ENCODE measurements at places on chromosomes 16 and 17.

DNA sequence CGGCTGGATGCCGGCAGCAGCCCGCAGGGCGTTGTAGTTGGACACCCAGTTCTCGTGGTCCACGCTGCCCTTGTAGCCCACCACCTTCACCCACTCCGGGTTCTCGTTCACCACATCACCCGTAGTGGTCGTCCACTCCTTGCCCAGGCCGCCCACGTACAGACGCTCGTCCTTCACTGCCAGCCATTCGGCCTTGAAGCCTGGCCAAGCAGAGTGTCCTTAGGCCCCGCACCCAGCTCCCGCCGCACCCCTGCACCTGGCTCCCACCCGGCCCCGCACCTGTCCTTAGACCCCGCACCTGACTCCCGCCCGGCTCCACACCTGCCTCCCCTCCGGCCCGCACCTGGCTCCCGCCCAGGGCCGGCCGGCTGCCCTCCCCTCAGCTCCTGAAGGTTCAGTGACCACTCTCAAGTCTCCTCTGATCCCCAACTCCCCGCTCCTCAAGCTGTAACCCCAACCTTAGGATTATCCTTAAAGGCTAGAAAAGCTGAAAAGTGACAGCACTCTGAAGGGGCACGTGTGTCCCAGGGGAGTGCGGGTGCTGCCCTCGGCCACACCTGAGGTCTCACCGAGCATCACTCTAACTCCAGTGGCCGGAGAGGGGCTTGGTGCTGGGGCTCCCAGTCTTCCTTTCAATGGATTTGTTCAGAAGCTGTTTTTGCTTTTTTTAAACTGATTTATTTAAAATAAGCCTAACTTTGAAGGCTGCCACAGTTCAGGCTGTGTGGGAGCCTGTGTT, 14.4 kb downstream of the CANT1 start:
- no peak for DNase-seq

DNA sequence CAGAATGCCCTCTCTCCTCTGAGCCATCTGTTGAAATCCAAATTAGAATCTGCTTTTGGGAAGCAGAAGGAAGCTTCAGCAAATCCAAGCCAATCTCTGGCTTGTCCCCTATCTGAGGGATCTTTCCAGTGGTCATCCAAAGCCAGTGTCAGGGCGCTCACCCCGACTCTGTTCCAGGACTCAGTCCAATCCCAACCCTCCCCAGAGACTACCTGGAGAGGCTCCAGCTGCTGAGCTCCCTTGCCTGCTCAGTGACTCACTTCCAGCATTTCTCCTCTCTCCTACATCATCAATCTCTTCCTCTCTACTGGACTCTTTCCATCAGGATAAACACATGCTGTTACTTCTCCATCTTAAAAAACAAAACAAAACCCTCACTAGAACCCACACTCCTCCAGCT, 2.4 kb downstream of the MATCAP1 start:
- peak; percentile 91 for DNase-seq

GRCh38 chr16:51409001-51409675, 258.1 kb upstream of the SALL1 start:
- no peak for DNase-seq

DNA sequence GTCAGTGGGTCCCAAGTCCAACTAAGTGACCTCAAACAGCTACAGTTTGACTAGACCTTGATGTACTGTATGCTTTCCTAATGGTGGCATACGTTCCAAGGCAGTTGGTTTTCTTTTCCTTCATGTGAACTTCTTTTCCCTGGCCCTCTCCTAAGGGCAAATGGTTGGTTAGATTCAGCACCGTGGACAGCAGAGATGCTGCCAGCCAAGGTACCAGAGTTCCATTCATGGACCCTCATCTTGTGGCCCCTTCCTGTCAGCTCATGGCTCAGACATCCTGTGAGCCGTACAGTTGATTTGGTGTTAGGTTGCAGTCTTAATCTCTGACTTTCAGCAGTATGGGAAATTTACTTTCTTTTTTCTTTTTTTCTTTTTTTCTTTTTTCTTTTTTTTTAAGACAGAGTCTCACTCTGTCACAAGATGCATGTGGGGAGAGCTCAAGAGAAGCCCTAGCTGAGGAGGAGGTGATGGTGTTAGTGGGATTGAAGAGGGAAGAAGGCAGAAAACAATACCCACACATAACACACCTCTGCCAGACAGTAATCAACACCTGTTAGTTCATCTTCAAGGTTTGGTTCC, 122.4 kb downstream of the USP31 start:
- DNase-seq = peak; percentile 4

- DNase-seq = no peak
These were observed 46.5 kb downstream of the CNOT1 start for GRCh38 chr16:58582971-58583765.

DNA sequence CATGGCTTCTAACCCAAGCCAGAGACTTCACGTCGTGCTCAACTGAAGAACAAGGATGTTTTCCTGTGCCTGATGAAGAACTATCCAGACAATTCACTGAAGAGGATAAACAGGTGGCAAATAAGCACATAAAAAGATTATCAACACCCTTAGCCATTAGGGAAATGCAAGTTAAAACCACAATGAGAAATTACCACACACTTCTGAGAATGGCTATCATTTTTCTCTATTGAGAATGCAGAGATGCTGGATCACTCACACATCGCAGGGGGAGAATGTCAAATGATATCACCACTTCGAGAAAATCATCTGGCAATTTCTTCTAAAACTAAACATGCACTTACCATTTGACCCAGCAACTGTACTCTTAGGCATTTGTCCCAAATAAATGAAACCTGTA, 162.8 kb downstream of the IRX3 start:
- no peak for DNase-seq

GRCh38 chr16:78642621-78643285, 543.3 kb downstream of the WWOX start:
- DNase-seq = no peak

GRCh38 chr17:32759476-32759875, 117.4 kb downstream of the MYO1D start:
- DNase-seq = no peak

- DNase-seq = no peak
These were observed 1287.9 kb downstream of the CDH8 start for GRCh38 chr16:60748366-60748765.

DNA sequence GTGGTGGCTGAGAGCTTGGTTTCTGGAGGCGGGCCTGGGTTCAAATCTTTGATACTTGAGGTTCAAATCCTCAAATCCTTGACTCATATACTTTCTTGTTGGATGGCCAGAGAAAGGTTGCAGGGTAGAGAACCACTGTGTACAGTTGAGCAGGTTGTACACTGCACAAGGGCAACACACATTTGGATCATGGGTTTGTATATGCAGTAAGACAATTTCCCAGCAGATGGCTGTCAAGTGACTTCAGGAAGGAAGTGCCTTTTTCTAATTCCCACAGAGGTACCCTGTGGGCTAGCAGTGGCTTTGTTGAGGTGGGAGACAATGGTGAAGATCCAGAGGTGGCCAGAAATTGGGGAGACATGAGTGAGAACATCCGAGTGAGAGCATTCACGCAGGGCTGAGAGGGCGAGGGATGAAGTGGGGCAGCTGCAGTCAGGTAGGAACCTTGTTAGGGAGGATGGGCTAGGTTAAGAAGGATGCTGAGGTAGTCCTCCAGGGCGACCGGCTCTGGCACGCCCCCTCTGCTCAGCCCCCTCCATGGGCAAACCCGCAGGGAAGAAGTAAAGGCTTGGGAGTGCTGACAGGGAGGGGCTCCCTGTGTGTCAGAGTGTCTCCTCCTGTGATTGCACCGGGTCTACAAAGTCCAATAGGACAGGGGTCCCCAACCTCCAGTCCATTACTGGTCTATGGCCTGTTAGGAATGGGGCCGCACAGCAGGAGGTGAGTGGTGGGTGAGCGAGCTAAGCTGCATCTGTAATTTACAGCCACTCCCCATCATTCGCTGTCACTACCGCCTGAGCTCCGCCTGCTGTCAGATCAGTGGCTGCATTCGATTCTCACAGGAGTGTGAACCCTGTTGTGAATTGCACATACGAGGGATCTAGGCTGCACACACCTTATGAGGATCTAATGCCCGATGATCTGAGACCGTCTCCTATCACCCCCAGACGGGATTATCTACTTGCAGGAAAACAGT, 2.7 kb downstream of the C16orf89 start:
- DNase-seq = no peak

GRCh38 chr17:10156599-10156947, 41.8 kb downstream of the GAS7 start:
- no peak for DNase-seq

- DNase-seq = no peak
These were observed 13.1 kb upstream of the BCAR1 start for GRCh38 chr16:75264457-75264998.

DNA sequence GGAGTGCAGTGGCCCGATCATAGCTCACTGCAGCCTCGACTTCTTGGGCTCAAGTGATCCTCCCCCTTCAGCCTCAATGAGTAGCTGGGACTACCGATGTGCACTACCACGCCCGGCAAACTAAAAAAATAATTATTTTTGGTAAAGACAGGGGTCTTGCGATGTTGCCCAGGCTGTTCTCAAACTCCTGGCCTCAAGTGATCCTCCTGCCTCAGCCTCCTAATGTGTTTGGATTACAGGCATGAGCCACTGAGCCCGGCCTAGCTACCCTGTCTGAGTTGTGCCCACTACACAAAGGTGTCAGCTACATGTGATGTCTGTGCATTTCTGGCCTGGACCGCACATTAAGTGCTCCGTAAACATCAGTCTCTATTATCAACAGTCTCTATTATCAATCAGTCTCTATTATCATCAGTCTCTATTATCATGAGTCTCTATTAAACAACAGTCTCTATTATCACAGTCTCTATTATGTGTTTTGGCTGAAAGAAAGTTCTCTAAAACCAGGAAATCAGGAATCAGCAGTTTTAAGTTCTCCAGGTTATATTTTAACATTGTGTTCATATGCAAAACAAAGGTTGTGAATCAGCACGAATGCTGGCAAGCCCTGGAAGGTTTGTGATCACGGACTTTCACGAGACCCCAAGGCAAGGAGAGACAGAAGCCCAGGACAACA, 721 bp upstream of the WWOX start:
- no peak for DNase-seq

- peak; percentile 61 for DNase-seq
These were observed 527 bp downstream of the SIAH1 start for GRCh38 chr16:48384520-48385252.

DNA sequence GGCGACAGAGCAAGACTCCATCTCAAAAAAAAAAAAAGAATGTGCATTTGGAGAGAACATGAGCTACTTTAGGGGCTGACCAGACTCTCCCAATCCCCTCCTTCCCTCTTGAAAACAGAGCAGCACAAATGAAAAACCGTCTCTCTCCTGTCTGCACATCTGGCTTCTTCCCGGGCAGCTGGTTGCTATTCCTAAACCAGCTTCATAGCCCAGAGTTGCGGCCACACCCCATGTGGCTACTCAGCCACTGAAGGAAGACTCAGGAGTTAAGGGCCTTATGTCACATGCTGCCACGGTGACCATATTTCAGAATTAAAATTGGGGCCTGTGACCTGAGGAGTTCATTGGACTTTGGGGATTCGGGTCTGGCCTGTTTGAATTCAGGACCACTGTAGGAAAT, 48.3 kb downstream of the KATNIP start:
- DNase-seq = no peak
